ENCODE measurements at places on chromosomes 1 and 21. TPM values are rescaled to one million over a fixed set of nuclear protein-coding genes. Genes with fewer than 3 reads are reported as not detected.

DNA sequence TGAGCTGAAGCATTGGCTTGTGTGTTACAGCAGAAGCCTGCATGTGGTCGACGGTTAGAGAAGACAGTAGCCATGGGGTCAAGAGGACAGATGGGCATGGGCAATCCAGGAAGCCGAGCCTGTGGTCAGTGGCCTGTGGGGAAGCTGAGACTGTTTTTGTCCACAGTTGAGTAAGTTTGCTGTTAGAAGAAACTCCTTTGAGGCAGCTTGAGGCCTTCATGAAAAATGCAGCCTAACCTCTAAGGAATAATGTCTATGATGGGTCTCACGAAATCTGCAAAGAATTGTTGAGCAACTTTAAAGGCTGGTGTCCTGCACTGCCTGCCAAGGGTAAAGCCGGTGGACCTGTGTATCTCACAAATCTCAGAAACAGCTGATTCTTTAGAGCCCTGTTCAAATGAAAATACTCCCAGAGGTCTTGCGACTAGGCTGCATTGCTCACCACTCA, 322.4 kb downstream of the SETD4 start:
- no peak for DNase-seq
- no peak overlapping the region for H3K4me3 ChIP-seq
- H3K4me1 ChIP-seq = no peaks in the 10 kb centered on the region

GRCh38 chr21:29332461-29333362, 34.0 kb downstream of the BACH1 start:
- H3K27me3 ChIP-seq = no peaks in the 10 kb centered on the region
- H3K36me3 ChIP-seq = peaks cover 6% of the 10 kb centered on the region
- no peak overlapping the region for H3K27ac ChIP-seq
- H3K4me3 ChIP-seq = no peak overlapping the region
- DNase-seq = no peak
- H3K4me1 ChIP-seq = no peaks in the 10 kb centered on the region

- no peaks in the 10 kb centered on the region for H3K27me3 ChIP-seq
- peak overlapping the region; percentile 44 for H3K4me3 ChIP-seq
- no peak overlapping the region for H3K27ac ChIP-seq
- DNase-seq = peak; percentile 74
- H3K36me3 ChIP-seq = no peaks in the 10 kb centered on the region
These were observed 6.5 kb downstream of the CAPN9 start for GRCh38 chr1:230753586-230754251.

DNA sequence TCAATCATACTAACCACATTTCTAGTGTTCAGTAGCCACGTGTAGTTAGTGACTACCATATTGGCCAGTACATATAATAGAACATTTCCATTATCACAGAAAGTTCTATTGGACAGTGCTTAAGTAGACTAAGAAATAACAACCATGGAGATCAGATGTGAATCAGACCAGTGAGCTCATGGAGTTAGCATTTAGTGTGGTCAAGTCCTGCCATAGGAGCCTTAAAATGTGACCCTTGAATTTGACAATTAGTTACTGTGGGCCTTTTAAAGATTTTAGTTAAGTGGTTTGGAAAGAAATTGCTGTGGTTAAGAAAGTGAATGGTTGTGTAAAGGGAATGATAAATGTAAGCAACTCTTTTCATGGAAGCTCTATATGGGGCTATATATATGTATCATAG, 123.4 kb downstream of the POU2F1 start:
- H3K27me3 ChIP-seq = no peaks in the 10 kb centered on the region
- H3K4me1 ChIP-seq = peaks cover 50% of the 10 kb centered on the region
- H3K36me3 ChIP-seq = peaks cover 33% of the 10 kb centered on the region
- H3K4me3 ChIP-seq = no peak overlapping the region

DNA sequence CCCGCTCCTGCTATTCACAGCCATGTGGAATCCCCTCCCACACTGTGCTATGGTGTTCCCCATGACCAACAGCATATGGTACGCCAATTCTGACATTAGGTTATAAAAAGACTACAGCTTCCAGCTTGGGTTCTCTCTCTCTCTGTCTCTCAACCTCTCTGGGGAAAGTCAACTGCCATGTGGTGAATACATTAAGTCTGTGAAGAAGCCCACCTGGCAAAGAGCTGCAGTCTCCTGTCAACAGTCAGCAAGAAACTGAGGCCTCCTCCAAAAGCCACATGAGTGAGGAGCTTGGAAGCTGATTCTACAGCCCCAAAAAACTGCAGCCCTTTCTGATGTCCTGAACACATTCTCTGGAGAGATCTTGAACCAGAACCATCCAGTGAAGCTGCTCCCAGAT, 25.0 kb upstream of the LRRC38 start:
- no peaks in the 10 kb centered on the region for H3K36me3 ChIP-seq
- H3K27ac ChIP-seq = no peak overlapping the region
- no peaks in the 10 kb centered on the region for H3K27me3 ChIP-seq
- H3K4me3 ChIP-seq = no peak overlapping the region

The ACKR1 gene
- total RNA-seq = not detected

The EPB41 gene
- total RNA-seq = 17.5 TPM

The TNFSF4 gene
- total RNA-seq = 0.26 TPM

The TENT5C gene
- 0.14 TPM for total RNA-seq

The LAMC2 gene
- total RNA-seq = not detected
